ENCODE measurements at places on chromosomes 1 and 21.

DNA sequence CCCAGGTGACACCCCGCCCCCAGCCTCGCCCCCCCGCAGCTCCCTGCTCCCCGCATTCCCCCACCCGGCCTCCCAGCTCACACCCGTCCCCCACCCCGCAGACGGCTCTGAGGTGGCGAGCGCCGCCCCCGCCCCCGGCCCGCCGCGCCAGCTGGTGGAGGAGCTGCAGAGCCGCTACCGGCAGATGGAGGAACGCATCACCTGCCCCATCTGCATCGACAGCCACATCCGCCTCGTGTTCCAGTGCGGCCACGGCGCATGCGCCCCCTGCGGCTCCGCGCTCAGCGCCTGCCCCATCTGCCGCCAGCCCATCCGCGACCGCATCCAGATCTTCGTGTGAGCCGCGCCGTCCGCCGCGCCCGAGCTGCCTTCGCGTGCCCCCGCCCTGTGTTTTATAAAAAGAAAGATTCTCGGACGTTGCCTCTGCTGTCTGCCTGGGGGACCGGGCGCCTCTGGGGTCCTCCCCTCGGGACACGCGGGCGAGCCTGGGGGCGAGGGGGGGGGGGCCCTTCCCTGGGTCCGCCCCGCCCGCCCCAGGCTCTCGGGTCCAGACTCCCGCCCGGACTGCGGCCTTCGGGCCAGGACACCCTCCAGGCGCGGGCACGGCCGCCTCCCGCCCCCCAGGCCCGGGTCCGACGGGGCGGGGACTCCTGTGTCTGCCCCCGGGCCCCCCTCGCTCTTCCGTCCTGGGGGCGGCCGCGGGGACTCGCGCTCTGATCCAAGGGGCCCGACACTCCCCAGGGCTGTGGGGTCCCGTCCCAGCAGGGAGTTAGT, 1.6 kb upstream of the MMP23B start:
- DNase-seq: no peak

GRCh38 chr1:11473491-11474034, 5.4 kb upstream of the DISP3 start:
- DNase-seq: peak; percentile 5

GRCh38 chr1:24167008-24167407, 20.1 kb downstream of the IFNLR1 start:
- no peak for DNase-seq

GRCh38 chr21:29208044-29208681, 77.7 kb downstream of the MAP3K7CL start:
- no peak for DNase-seq

DNA sequence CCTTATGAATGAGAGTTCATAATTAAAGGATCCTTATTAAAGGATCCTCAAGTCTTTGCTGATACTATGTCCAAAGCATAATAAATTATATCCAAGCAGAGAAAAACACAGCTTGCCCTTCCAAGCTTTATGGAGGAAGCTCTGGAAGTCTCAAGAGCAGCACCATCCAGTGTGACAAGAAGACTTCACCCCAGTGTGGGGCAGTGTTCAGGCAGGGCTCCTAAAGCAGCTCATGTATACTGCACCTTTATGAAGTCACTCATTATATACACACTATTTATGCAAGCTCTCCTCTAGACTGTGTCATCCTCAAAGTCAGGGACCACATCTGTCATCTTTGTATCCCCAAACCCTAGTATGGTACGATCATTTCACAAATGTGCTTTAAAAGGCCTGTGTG, 11.9 kb upstream of the CCN1 start:
- no peak for DNase-seq

DNA sequence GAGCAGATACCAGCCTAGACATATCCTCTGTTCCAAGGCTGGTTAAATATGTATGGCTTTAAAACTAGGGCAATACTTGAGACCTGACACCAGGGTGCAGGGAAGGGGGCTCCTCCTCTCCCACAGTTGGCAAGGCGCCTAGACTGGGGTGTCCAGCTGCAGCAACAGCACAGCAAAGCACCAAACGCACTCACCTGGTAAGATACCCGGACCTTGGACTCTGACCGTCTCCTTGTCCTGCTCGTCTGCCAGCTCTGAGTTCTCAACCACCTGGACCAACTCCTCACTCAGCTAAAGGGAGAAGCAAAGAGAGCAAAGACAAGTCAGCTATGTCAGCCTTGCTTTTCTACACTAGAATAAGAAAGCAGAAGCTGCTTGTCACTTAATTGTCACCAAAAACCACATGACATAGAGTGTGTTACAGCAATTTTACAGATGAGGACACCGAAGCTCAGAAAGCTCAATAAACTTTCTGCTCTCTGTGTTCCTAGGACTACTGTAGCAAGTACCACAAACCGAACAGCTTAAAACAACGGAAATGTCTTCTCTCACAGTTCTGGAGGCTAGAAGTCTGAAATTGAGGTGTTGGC, 4.4 kb downstream of the PACC1 start:
- no peak for DNase-seq

DNA sequence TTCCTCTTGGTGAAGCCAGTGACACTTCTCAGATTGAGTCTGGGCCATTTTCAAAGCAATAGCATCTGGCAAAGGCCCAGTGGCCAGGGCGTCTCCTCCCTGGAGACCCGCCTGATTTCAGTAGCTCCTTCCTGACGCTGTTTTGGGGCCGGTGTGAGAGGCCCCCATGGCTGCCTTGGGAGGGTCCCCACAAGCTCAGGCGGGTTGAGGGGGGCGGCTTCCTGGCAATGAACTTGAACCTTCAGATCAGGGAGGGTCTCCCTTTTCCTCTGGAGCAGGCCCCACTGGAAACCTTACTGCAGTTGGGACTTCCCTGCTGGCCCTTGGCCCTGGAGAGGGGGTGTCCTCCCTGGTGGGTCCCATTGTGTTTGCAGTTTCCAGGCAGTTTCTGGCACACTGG, 121.2 kb downstream of the CRYAA start:
- DNase-seq: no peak

- DNase-seq: no peak
Measured at GRCh38 chr1:30704271-30704670, 19.1 kb downstream of the MATN1 start.

- no peak for DNase-seq
Measured at GRCh38 chr21:45064618-45065399, 9.6 kb upstream of the ADARB1 start.

- peak; percentile 47 for DNase-seq
Measured at GRCh38 chr1:15849775-15850324, 2.3 kb downstream of the SPEN start.

DNA sequence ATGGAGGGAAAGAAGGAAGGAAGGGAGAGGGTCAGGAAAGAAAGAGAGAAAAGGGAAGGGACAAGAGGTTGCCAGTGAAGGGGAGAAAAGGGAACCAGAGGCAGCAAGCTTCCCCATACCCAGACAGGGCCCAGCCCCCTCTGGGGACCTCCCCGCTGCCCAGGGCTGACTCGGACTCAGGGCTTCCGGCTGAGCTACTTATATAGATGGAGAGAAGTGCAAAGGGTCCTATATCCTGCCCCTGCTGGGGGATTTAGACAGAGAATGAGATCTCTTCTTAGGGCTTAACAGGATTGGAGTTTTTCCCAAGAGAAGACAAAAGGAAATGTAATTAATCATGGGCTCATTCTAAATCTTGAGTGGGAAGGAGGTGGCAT, at the start of gene ETV3L:
Gene ETV3L (minus strand): TSS at position 176 of the 377 bp plus-strand sequence. CDS start 285 bp downstream, outside the sequence.
- no peak for DNase-seq

DNA sequence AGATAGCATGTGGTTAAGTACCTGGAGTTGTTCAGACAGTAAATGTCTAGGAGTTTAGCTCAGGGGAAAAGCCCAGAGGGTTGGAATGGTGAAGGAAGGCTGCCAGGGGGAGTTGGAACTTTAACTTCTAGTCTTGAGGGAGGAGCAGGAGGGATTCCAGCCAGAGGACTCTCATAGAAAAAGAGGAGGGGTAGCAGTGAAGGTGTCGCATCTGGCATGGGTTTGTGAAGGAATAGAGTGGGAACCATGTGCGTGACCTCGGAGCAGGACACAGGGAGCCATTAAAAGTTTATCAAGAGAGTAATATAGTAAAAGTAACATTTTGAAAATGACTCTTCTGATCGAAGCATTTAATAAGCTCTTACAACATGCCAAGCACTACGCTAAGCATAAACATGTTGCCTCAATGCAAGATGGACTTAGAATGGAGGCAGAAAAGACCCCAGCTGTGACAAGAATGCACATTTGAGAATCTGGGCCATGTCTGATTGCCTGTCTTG, 632.4 kb upstream of the CAMK1G start:
- DNase-seq: no peak

DNA sequence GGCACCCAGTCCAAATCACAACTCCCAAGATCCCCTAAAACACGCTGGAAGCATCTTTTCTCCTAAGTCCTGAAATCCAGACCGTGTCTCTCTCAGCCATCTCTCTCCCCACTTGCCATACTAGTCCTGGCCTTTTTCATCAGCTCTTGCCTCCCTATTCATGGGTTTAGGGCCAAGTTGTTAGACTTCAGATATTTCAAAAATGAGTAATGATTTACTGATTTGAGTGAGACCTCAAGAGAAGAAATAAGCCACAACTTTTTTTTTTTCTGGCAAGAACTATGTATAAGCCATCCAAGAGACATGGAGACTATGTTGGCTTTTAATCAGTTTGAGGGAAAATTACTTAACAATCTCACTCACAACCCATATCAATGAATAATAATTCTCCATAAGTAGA, 62.5 kb downstream of the TBX15 start:
- no peak for DNase-seq

- DNase-seq: no peak
Measured at GRCh38 chr1:46517932-46518498, 28.4 kb downstream of the DMBX1 start.

GRCh38 chr1:245213066-245213831, 58.5 kb downstream of the KIF26B start:
- DNase-seq: no peak

GRCh38 chr1:104018922-104019674, 269.4 kb downstream of the AMY1C start:
- DNase-seq: no peak

- DNase-seq: no peak
Measured at GRCh38 chr1:18661404-18662285, 31.0 kb downstream of the PAX7 start.

- DNase-seq: no peak
Measured at GRCh38 chr1:160075836-160076235, 5.5 kb upstream of the KCNJ9 start.

DNA sequence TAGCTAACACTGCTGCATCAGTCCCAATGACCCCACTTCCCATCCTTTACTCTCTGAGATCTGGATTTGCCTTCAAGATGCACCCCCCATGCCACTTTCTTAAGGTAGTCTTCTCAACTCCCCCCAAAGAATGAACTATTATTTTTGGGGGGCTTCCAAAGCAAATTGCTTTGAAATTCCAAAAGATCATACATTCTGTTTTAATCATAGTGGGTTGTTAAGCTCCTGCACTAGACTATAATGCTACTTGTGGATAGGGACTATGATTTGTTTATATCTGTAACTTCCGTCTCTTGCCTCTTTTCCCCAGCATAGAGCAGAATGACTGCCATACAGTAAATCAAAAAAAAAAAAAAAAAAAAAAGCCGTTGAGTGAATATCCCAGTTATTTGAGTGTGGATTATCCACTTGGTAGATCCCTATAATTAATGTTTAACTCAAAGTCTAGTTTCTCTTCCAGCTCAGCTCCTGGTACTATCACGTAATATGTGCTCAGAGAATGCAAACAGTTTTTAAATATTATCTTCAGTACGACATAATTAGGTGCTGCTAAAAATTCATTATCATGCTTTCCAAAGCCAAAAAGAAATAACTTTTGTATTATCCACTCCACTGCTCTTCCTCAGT, 26.9 kb downstream of the KIRREL1 start:
- no peak for DNase-seq

DNA sequence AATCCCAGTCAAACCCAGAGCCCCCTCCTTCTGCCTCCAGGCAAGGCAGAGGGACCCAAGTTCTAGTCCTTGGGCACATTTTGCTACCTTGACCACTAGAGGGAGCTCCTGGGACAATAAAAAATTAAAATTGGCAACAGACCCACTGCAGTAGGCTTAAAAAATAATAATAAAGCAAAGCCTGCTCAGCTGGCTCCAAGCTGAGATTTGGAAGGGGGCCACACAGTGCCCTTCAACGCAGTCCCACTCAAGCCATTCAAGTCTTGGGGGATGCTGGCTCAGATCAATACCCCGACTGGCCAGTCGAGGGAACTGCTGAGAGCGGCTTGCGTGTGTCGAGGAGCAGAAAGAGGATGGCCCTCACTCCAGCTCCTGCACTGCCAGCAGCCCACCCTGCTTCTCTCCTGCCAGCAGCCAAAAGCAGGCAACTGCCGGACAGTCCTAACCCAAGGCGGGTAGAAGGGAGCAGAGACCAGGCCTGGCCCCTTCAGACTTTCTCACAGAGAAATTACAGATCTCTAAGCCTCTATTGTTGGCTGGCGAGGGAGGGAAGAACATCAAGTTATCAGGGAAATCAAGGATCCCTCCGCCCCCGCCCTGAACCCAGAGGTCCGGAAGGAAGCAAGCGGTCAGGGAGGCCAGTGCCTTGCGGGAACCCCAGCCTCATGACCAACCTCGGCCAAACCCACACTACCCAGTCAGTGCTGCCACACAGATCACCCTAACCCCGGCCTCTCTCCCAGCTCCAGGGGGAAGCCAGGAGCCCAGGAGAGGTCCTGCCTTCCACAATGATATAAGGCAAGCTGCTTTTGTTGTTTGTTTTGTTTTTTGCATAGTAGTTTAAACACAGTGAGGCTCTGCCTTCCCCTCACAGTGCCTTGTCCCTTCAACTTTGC, 4.9 kb upstream of the ALDH4A1 start:
- DNase-seq: peak; percentile 63

DNA sequence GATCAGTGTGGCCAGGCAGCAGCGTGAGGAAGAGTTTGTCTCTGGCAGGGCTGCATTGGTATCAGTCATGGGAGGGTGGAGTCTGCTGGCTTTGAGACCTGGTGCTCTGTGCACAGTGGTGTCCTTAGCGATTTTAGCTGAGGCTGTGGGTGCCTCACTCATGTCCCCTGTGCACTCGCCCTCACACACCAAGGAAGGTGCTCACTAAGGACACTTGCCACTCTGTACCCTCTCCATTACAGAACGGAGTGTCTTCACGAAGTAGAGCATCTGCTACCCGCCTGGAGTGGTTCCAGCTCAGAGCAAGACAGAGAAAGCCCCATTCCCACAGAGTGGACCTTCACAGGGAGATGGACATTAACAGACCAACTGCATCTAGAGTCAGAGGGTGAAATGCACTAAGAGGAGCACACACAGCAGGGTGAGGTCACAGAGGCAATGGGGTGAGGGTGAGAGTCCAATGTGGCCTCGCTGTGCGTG, 117.9 kb downstream of the MATN1 start:
- DNase-seq: no peak

- DNase-seq: no peak
Measured at GRCh38 chr1:225477296-225477911, 49.6 kb upstream of the LBR start.

GRCh38 chr1:174797398-174797797, 202.3 kb upstream of the CACYBP start:
- DNase-seq: no peak

GRCh38 chr1:110508028-110508940, 10.7 kb downstream of the KCNA10 start:
- DNase-seq: no peak

- no peak for DNase-seq
Measured at GRCh38 chr1:115790846-115791245, 22.3 kb upstream of the CASQ2 start.
